ENCODE measurements at places on chromosomes 2 and 18.

DNA sequence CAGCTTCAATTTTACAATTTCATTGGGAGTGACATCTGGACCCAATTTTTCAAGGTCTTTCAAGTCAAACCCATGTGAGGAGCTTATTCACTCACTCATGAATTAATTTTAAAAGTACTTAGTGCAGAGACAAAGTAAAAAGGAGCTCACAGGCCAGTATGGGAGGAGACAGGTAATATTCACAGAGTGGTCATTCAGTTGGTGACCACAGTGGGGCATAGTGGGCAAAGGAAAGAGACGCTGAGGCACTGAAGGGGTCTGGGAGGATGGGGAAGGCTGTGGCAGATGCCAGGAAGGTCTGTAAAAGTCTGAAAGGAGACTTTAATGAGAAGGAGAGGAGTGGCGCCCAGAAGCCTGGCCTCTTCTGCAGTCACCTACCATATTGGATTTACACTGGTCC, 76.0 kb downstream of the CD8B2 start:
- no peak for DNase-seq

DNA sequence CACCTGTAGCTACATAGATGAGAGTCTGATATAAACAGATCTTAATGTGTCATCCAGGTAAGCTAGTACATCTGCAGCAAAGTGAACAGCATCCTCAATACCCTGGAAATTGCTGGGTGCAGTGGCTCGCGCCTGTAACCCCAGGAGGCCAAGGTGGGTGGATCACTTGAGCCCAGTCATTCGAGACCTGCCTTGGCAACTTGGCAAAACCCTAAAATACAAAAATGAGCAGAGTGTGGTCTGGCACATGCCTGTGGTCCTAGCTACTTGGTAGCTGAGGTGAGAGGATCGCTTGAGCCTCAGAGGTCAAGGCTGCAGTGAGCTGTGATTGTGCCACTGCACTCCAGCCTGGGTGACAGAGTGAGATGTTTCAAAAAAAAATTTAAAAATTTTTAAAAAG, 233.9 kb upstream of the SP5 start:
- no peak for DNase-seq

- no peak for DNase-seq
These were observed 4.2 kb upstream of the CLIP4 start for GRCh38 chr2:29110916-29111535.

DNA sequence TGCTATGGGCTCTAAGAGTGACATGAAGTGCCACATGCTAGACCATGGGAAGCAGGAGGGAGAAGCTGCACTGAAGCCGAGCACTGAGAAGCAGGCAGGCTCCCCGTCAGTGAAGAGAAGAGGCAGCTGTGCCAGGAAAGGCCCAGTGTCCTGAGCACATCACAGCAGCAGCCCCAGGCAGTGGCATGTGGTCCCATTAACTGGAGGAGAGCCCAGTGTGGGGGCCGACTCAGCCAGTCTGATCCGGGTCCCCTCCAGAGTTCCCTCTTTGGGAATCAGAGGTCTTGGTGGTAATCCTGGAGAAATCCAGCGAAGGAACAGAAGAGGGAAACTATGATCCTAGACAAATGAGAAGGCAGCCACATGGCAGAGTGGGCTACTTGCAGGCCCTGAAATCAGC, 96.7 kb upstream of the ACAA2 start:
- DNase-seq, result no peak

DNA sequence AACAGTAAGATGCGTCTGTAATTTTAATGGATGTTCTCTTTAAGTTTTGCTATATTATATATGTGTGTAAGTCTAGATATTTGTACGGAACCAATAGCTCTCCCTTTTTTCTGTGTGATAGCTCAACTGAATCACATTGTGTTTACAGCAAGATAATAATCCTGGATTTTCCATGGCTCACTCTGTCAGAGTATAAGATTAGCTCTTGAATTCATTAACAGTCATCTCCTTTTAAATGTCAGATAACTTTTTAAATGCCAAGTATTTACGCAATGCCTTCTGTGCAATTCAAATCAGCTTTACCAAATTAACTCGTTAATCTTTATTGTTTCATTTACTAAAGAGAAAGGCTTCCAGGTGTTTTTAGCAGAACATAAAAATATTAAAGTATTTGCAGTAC, 76.9 kb downstream of the KIAA2012 start:
- no peak for DNase-seq

GRCh38 chr18:58101291-58101794, 57.3 kb downstream of the NEDD4L start:
- DNase-seq, result no peak

GRCh38 chr18:49697757-49698524, 115.4 kb downstream of the ACAA2 start:
- DNase-seq, result no peak

DNA sequence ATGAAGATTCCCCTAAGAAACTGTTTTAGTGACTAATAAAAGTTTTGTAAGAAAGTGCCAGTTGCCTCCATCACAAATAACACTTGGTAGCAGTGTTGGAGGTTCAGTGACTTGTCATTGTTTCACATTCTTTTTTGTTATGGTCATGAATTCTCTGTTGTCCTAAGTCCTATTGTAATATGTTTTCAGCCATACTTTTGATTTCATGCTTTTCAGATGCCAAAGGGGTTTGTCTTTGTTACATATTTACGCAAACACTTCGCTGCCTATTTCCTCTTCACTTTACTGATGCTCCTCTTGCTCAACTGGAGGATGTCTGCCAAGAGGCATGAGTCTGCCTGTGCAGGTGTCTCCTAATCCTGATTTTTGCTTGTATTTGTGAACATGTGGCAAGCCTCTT, 66.6 kb downstream of the PHLPP1 start:
- no peak for DNase-seq

GRCh38 chr2:121363632-121364420, 78.8 kb upstream of the TFCP2L1 start:
- DNase-seq, result no peak

DNA sequence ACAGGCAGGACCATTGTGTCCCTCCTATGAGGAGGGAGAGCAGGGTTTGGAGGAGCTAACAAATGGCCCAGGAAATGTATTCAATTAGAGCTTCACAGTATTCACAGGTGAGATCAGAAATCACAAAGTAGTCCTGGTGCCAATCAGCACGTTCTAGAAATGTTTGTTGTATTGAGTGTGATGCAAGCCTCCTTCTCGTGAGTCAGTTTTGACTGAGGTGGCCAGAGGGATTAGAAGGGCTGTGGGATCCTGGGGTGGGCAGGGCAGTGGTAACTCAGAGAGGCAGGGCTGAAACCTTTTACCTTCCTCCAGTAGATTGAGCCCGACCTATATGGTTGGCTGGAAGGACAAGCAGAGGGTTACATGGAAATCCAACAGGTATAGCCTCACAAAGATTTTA, 95.0 kb downstream of the BOD1L2 start:
- DNase-seq, result no peak

- no peak for DNase-seq
These were observed 44.9 kb upstream of the SLC3A1 start for GRCh38 chr2:44230378-44230777.

DNA sequence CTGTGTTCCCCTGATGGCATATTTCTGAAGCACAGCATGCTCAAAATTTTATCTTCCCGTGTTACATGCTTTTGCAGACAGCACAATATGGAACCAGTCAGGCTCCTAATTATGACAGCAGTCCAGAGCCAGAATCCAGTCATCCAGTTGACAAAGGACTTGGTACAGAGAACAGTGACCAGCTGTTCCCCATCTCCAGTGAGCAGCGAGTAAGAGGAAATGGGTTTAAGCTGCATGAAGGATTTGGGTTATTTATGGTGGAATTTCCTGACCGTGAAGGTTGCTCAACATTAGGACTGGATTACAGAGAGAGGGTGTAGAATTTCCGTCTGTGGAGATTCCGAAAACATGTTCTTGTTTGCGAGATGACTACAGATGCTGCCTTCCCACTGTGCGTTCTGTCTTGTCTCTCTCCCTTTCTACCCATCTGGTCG, 24.4 kb downstream of the SGPP2 start:
- DNase-seq, result no peak

- DNase-seq, result no peak
These were observed 27.0 kb downstream of the SKA1 start for GRCh38 chr18:50401888-50402287.

- DNase-seq, result no peak
These were observed 136.6 kb upstream of the ASB18 start for GRCh38 chr2:236400594-236401360.

- DNase-seq, result no peak
These were observed 1.9 kb upstream of the TMEFF2 start for GRCh38 chr2:192196421-192197194.

- DNase-seq, result no peak
These were observed 1080.8 kb upstream of the PIK3C3 start for GRCh38 chr18:40874233-40874632.
